Caki2 (cell line): ENCODE measurements at places on chromosomes 2 and 18.

- peak; percentile 63 for DNase-seq
Measured at GRCh38 chr2:26846334-26847306, 1.3 kb upstream of the DPYSL5 start.

DNA sequence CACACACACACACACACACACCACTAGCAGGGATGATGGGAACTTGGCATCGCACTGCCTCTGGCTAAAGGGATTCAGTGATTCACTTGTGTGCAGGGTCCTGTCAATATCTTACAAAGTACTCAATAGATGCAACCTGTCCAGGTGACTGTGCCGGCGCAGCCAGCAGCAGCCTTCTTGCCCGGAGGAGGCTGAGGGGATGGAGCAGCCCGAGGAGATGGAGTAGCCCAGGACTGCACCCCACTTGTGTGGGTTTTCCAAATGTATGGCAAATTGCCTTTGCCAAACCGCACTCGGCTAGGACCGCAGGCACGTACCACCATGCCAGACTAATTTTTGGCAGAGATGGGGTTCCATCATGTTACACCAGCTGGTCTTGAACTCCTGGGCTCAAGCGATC is 31.1 kb downstream of the GBX2 start:
- DNase-seq, result no peak

DNA sequence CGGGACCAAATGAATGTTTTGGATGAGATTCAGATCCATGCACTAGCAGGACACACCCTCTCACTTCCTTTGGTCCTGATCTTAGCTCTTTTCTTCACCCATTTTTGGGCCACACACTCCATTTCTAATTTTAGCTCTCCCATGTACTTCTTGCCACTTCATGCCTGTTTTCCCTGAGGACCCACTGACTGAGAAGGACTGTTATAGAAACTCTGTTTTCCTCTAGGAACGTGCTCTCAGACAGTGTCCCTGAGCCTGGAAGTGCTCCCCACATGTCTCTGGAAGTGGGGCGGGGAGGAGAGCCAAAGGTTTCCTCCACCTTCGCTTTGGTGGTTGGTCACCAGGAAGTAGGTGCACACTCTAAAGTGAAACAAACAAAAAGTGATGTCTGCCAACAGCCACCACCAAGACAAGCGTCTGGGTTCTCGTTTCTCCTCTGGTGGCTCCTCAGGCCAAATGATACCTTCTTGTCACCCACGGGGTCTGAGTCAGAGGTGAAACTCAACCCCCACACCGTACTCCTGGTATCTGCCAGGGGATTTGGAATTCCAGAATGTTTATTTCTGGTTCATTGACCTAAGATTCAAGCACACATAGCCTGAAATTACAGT is 74.7 kb downstream of the MERTK start:
- peak; percentile 54 for DNase-seq

GRCh38 chr2:43950383-43951008 is 45.3 kb downstream of the LRPPRC start:
- DNase-seq, result peak; percentile 34

DNA sequence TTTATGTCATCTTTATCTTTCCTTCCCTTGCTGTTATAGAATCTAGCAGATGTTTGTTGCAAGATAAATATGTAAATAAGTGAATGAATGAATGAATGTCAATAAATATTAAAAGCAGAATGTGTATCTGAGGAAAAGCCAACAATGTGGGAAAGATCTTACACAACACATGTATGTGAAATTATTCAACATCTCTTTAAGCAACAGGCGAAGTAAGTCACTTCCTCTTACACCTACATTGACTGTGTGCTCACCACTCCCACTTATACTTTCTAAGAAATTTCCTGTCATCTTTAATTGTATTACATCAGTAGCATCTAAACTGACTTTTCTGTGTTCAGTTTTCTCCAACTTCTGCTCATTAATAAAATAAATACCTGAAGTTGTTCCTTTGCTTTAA is 43.0 kb downstream of the RAD51AP2 start:
- no peak for DNase-seq

DNA sequence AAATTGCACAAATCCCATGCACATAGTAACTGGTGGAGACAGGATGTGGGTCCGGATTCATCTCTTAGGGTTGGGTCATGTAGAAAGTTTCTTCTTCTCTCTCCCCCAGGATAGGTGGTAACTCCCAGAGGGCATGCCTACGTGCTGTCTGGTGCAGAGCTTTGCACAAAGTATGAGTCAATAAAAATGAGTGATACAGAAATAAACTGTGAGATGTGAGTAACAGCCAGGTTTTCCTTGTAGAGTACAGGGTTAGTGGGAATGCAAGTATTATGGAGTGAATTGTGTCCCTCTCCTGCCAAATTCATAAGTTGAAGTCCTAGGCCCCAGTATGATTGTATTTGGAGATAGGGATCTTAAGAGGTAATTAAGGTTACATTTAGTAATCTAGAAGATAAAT is 289.4 kb downstream of the ALK start:
- DNase-seq, result no peak

DNA sequence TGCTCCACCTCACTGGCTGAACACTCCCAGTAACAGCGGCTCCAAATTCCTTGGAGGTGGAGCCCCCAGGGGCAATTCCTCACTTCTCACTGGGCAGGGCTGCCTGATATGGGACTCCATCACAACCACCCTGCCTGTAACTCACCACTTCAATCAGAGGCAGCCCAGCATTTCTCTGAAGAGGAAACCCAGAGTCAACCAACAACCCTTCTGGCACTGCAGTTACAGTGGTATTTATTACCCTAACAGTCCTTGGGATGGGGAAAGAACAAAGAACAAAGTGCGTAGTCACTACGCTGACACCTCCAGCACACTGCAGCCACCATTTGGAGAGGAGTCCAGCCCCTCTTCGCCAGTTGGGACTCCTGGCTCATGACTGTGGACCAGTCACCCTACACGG is 85.7 kb upstream of the GALNT13 start:
- DNase-seq, result no peak

GRCh38 chr18:67199993-67200617 is 316.4 kb downstream of the DSEL start:
- DNase-seq, result peak; percentile 23
